Stimulated activated CD4-positive, alpha-beta T cell treated with anti-CD3 and anti-CD28 coated beads, Interleukin-4, amount 100 ng/mL, for 4 hours (primary cell): ENCODE measurements at places on chromosomes 5 and 9.

GRCh38 chr9:35606138-35606504 lies 1.1 kb downstream of the TESK1 start:
- no peak for DNase-seq

- DNase-seq, result no peak
Observed at GRCh38 chr5:1432296-1432695, 12.9 kb downstream of the SLC6A3 start.

- DNase-seq, result no peak
Observed at GRCh38 chr5:4662756-4663155, 477.4 kb upstream of the ADAMTS16 start.

DNA sequence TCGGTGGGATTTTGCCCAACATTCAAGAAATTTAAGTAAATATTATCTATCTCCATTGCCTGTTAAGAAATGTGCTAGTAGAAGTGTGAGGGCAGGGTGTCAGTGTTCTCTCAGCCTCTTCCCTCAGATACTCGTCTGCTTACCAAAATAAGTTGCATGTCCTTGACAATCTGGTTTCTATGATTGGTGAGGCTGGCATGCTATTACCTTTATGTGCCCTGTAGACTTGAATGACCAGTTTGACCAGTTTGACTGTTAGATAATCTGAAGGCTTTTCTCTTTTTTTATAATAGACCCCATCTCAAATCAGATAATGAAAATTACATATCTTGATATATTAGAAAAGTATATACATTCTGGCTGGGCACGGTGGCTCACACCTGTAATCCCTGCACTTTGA lies 348 bp downstream of the CATSPER3 start:
- DNase-seq, result no peak

GRCh38 chr5:175617447-175617846 lies 40.4 kb upstream of the HRH2 start:
- DNase-seq, result no peak

- DNase-seq, result no peak
Observed at GRCh38 chr9:134378901-134379338, 52.7 kb downstream of the RXRA start.

- no peak for DNase-seq
Observed at GRCh38 chr5:83889971-83890745, 169.5 kb upstream of the HAPLN1 start.

- DNase-seq, result no peak
Observed at GRCh38 chr9:101220341-101220740, 164.5 kb downstream of the BAAT start.

- DNase-seq, result no peak
Observed at GRCh38 chr9:92781899-92782298, 17.3 kb upstream of the BICD2 start.

DNA sequence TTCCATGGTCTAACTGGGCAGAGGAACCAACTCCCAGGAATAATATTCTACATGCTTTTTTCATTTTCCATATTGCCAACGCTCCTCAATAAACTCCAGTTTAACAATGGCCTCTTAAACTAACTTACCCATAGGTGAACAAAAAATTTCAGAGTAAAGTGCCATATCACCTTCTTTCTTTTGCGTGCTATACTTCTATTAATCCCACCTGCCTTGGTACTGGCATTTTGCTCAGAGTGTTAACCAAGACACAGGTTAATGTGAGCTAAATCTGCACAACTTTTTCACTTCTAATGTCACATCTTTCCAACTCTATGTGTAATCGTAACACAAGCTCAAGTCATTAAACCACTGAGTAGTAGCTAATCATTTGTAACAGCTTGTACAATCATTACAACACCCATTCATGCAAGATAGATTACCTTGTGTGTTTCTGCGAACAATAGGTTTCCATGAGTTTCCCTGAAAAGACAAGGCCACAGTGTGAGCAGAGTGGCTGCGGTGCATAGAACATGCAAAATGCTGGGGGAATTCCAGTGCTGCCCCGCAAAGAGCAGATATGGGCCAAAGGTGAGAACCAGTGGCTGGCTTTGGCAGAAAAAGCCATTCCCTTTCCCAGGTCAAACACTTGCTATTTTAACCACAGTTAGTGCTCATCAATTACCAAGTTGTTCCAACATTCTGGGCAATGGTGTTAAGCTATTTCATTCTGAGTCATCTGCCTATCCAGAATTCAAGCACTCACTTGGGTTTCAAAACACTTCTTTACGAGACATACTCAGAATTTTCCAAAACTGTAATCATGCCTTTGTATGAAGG lies 42.8 kb downstream of the TIMD4 start:
- DNase-seq, result peak; percentile 21

GRCh38 chr5:126516133-126516532 lies 78.9 kb downstream of the ALDH7A1 start:
- DNase-seq, result no peak

DNA sequence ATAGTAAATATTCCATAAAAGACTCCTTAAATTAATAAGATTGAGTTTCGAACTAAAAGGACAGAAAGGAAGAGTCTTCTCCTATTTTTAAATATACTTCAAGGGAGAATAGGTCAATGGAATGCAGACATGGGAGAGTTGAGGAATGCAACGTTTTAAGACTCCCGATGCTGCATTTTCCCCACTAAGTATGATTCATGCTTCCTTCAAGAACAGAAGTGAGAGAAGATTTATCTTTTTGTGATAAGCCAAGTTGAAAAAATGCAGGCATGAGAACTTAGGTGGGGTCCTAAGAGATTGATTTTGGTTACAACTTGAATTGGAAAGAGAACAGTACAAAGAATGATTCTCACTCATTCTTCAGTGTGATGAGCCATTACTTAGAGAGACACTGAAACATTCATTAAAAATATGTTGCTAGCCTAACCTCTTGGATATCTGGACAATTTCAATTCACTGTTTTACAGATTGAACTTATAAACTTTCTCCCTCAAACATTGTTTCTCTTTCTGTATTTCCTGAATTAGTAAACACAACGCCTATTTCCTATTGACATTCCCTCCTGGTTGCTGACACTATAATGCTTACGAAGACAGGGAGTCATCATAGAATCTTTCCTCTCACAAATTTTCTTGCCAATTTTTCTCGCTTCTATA lies 1666.1 kb upstream of the WWC1 start:
- no peak for DNase-seq

GRCh38 chr5:118863345-118863744 lies 125.0 kb downstream of the DTWD2 start:
- DNase-seq, result no peak

DNA sequence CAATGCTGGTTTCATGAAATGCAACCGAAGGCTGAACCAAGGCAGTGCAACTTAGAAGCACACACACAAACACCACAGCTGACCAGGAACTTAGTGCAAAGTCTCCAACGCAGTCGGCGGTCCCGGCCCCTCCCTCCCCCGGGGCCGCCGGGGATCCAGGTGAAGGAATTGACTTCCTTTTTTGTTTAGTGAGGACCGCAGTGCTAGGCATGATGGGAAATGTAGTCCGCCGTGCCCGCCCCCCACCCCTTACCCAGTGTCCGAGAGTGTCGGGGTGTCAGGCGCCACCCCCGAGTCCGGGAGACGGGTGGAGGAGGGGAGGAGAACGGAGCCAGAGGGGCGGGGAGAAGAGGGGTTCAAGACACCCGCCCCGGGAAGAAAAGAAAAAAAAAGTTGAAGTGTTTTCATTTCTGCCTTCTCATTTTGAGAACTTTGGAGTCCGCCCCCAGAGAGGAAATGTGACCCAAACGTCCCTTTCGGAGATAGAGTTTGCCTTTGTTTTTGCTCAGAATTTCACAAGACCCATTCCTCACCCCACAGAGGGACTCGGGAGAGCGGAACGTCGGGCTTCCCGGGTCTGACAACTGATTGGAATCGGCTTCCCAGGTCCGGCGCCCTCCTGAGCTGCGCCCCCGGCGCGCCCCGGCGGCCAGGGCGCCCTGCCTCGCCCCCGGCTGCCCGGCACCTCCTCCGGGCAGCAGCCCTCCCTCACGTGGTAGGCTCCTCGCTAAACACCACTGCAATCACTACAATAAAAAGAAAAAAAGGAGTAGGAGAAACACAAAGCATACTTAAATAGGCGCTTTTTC lies 2.0 kb downstream of the IER5L start:
- DNase-seq, result peak; percentile 33

GRCh38 chr5:31027721-31028120 lies 165.8 kb upstream of the CDH6 start:
- no peak for DNase-seq

DNA sequence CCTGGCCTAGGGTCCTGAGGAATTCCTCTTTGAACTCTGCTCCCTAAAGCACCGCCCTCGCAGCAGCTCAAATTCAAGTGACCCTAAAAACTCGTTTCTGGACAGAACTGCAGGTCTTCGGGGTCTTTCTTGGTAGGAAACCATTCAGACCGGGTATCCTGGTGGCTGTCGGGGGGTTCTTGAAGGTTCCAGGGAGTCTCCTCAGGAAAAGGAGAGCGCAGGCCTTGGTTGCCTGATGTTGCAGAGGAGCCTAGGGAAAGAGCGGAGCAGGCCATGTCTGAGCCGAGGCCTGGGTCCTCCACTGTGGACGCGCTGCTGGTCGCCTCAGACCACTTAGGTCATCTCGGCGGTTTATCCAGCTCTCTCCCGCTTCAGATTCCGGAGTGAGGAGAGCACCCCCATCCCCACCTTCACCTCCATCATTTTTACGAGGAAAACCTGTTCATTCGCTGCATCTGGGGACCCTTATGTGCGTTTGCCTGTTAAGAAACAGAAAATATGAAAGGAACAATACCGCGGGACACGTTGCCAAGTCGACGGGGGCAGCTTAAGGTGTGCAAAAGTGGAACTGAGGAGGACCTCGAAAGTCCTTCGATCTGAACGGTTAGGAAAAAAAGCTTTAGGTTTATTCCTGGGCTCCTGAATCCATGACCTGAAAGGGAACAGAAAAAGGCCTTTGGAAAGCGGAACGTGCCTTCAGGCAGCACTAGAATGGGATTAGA lies 299.4 kb downstream of the PARP8 start:
- no peak for DNase-seq

GRCh38 chr9:27019589-27019988 lies 14.1 kb upstream of the LRRC19 start:
- DNase-seq, result no peak

- no peak for DNase-seq
Observed at GRCh38 chr9:673966-674526, 167.5 kb upstream of the DMRT1 start.

DNA sequence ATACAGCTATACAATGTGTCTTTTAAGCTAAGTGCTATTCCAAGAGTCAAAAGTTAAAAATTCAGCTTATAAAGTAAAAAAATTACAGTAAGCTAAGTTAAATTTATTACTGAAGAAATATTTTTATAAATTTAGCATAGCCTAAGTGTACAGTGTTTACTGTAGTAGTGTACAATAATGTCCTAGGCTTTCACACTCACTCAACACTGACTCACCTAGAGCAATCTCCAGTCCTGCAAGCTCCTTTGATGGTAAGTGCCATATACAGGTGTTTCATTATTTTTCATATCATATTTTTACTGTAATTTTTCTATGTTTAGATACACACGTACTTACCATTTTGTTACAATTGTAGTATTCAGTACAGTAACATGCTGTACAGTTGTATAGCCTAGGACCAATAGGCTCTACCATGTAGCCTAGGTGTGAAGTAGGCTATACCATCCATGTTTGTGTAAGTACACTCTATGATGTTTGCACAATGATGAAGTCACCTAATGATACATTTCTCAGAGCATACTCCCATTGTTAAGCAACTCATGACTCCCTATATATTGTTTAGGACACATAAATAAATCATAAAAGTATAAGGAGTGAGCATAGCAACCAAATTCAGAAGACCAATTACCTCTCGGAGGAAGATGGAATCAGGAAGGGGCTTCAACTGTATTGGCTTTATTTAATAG lies 165.1 kb upstream of the SLC30A5 start:
- no peak for DNase-seq

- no peak for DNase-seq
Observed at GRCh38 chr5:14063138-14063537, 80.0 kb upstream of the TRIO start.

DNA sequence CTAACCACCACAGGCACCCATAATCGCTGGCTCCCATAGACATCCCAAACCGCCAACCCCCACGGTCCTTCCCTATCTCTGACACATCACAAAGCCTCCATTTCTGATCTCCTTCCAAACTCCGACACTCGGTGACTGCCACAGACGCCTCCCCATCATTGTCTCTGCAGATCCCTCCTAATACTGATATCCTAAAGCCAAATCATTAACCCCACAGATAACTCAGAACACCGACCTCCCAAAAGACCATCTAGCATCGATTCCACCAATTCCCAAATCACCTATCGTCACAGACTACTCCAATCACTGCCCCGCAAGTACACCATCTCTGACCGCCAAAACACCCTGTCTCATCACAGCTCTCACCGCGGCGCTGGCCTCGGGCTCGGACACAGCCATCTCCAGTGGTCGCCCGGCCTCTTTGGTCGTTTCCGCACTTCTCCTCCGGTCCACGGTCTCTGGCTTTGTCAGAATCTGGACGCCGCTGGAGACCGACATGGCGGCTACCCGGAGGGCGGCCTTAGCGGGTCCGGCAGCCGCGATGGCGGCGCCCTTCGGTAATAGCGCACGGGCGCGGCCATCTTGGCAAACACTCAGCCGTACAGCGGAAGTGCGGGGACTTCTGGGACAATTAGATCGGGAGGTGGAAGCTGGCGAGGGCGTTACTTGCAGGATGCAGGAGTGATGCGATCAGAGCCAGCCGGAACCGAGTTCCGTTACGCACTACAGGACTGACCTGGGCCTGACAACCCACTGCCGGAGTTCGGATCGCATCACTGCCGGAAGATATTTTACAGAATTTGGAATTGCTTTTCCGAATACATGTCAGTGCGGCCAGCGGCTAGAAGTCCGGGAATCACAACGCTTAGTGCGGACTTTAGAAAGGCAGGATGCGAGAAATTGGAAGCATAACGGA lies at the start of gene ZFP37:
ZFP37 (minus strand) TSS at position 534 of the 916 bp plus-strand sequence; CDS start at position 498, 36 bp downstream.
- peak; percentile 69 for DNase-seq

DNA sequence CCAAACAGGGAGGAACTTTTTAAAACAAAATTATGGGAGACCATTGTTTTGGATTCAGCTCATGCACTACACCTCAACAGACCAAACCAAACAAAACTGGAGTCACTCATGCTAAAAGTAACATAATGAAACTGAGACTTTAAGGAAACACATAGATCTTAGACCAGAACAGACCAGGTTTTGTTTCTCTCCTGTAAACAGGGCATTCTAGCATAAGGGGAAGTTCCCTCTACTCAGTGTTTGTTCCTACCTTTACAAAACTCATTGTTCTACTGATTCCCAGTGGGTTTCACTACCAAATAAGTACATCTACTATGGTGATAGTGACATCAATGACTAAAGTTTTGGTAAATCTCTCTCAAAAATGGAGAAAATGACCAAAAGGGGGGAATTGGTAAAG lies 1103.6 kb upstream of the EDIL3 start:
- no peak for DNase-seq
